ENCODE measurements at places on chromosomes 11 and 22.

DNA sequence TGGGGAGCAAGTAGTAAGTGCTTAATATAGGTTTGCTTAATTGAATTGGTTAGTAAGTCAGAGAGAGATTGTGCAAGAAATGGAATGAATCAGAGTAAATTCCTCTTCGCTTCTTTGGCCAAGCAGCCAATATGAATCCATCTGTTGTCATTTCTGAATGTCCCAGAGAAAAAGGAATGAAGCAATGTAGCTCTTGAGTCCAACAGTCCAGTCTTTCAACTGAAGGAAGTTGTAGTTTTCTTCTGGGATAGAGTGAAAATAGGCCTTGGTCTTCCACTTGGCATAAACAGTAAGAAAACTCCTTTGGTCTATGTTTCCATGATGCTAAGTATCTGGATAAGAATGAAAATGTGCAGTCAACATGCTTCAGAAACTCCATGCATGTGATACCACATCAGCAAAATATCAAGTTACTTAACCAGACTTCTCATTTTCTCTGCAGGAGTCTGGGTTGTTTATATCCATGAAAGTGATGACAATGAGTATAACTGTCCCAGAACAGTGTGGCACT is 1.8 kb upstream of the FIBIN start:
- H3K36me3 ChIP-seq = no peaks in the 10 kb centered on the region
- no peak for DNase-seq
- H3K4me1 ChIP-seq = no peaks in the 10 kb centered on the region
- H3K27me3 ChIP-seq = peaks cover 5% of the 10 kb centered on the region
- no peak overlapping the region for H3K4me3 ChIP-seq

DNA sequence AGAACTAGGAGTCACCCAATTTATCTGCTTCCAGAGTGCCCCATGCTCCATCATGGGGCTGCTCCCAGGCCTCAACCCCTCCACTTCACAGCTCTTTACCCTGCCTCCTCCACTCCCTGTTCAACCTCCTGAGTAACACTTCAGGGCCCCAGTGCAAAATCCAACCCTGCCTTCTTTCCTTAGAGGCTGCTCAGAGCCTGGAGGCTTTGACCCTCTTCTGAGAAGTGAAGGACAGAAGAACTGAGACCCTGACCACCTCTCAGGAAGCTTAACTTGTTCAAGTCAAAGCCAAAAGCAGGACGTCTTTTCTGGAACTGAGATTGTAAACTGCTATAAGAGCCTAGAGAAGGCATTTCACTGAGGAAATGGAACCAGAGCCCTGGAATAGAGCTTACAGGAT is 15.5 kb downstream of the EIF3F start:
- no peaks in the 10 kb centered on the region for H3K4me1 ChIP-seq
- H3K27ac ChIP-seq = no peak overlapping the region
- peaks cover 6% of the 10 kb centered on the region for H3K27me3 ChIP-seq

DNA sequence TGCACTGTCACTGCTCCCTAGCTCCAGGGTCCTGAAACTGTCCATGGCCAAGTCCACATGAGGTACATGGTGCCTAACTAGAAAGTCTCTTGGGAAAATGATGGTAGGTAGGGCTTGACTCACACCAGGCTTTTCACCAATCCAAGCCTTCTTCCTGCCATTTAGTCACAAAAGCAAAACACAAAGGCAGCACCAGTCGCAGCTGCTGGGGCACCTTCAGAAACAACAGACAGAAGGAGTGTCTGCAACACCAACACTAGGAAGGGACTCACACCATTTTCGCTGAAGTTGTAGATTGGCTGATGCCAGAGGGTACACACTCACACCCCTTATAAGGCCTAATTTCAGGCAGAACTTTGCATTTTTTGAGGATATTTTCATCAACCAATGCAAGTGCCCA is 55.7 kb downstream of the SYTL2 start:
- no peak for DNase-seq
- no peak overlapping the region for H3K4me3 ChIP-seq
- no peaks in the 10 kb centered on the region for H3K27me3 ChIP-seq
- H3K4me1 ChIP-seq = no peaks in the 10 kb centered on the region
- H3K27ac ChIP-seq = no peak overlapping the region

GRCh38 chr11:81449588-81450156 is 1284.0 kb downstream of the FAM181B start:
- H3K36me3 ChIP-seq = no peaks in the 10 kb centered on the region
- H3K27ac ChIP-seq = no peak overlapping the region
- H3K27me3 ChIP-seq = no peaks in the 10 kb centered on the region
- DNase-seq = no peak

DNA sequence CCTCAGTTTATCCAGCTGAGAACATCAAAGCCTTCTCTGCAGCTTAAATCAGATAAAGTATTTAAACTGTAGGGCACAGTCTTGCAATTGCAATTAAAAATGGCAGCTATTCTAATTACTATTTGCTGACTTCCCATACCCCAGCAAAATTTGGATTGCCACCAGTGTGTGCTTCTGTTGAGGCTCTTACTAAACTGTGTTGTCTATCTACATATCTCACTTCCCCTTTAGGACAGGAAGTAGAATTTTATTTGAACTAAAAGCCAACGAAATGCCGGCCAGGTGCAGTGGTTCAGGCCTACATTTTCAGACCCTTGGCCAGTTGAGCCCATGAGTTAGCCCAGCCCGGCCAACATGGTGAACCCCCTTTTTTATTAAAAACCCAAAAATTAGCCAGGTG is 7.1 kb downstream of the SAA4 start:
- H3K36me3 ChIP-seq = no peaks in the 10 kb centered on the region
- H3K27ac ChIP-seq = no peak overlapping the region
- no peak for DNase-seq
- no peak overlapping the region for H3K4me3 ChIP-seq
- no peaks in the 10 kb centered on the region for H3K27me3 ChIP-seq

DNA sequence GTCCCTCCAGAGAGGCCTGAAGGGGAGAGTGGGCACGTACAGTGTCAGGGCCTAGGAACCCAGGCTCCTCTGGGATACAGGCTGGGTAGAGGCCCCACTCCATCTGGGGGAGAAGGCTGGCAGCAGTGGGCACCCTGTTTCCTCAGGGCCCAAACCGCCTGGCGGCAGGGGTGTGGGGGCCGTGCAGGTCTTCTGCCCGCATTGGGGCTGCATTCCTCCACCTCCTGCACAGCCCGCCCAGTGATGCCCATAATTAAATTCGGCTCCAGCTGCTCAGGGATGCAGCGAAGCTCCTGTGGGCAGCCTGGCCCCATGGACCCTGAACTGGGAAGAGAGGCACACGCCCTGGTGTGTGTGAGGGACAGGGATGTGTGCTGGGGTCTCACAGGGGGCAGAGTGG is 35.4 kb downstream of the KCNQ1OT1 start:
- no peak for DNase-seq
- H3K4me3 ChIP-seq = no peak overlapping the region
- H3K4me1 ChIP-seq = peaks cover 7% of the 10 kb centered on the region
